CD4-positive, alpha-beta T cell treated with Interleukin-4 for 4 hours (primary cell): ENCODE measurements at places on chromosomes 4 and X.
A peak's percentile ranks its signal among the peaks of the same experiment; 100 is the strongest.

DNA sequence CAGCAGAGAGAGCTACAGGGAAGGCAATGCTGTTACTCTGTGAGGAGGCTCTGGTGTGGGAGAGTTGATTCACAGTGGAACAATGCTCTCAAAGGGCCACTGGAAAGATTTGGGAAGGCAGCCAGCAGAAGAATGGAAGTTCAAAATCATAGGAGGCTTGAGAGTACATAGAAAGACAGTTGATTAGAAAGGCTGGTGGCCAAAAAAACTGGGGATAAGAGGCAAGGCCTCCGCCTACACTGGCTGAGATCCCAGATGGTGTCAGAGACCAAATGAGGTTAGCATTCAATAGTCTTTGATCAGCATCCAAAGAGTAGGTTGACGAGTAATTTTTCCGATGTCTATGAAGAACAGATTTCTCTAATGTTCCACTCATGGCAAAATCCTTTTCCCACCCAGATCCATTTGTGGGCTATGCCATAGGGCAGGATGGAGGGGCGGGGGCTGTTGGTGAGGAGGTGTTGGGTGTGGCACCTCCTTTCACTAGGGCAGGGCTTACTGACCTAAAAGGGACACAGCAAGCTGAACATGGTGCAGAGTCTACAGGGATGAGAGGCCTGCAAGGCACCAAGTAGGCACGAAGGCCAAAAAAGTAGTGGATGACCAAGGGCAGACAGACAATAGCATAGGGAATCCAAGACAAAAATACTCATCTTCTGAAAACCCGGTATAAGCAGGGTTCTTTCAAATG is 15.1 kb downstream of the TEC start:
- DNase-seq, result no peak

DNA sequence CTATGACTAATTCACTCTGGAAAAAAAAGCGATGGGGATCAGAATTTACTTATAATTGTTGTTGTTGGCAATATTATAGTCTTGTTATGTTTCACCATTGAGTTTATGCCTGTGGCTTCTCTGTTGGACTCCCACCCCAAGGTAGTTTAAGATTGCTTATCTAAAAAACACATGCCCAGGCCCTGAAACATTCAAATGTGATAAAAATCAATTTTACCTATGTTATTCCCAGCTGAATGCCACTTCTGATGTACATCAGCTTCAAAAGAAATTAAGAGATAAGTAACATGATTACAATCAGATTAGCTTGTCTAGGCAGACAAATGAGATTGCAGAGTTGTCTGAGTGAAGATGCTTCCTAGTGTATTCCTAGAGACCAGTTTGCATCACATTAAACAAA is 484.7 kb downstream of the PCDH7 start:
- DNase-seq, result no peak

DNA sequence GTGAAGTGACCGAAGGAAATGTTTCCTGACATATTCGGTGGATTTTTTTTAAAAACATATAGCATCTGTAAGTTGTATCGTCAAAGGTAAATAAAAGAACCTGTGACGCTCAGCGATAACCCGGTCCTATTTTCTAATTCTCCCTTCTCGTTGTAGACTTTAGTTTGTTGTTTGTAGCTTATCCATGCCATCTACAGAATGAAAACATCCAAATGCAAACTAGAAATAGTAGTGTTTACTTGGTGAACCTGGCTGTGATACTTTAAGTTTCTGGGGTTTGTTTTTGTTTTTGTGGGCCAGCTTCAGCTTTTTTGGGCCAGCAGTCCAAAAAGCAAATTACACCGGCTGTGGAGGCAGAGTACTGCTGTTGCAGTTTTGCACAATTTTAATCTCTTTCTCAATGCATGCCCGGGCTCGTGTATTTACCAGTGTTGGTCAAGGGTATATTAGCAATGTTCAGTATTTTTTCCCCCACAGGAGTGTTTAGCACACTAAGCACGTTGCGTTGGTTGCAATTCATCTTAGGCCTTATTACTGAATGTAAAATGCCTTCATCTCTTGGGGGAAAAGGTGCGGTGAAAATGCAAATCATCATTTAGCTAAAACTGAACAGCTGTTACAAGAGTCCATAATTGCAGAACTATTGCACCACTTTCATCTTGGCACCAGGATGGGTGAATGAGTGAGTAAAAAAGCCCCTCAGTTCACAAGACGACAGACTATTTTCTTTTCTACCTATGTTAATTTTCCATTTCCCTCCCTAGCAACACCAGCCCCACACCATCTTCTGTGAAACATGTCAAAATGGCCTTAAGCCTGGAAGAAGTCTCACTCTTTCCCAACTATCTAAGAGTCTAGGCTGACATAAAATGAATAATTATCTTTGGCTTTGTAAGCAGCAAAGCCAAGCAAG is 1.7 kb upstream of the CNOT6L start:
- DNase-seq, result no peak

DNA sequence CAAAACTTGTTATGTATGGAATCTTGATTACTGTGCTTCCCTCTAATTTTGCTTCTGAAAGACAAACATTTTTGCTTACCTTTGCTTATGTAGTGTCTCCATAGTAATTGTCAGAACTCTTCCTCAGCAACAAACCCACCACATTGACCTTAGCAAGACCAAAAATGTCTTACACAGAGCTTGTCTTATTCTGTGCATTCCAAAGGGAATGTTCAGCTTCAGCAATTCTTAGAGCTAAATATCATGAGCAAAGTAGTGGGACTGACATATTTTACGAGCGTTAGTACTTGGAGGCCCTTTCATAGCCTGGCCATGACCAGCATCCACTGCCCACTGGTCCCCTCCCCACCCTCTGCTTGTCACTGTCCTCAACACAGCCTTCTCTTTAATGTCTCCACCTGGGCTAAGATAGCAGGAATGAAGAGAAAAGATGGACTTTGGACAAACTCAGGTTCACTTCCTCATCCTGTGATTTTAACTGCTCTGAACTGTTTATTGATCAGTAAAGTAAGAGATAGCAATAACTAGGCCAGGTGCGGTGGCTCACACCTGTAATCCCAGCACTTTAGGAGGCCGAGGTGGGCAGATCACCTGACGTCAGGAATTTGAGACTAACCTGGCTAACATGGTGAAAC is 15.5 kb upstream of the SH3D19 start:
- DNase-seq, result no peak

GRCh38 chrX:121169099-121170035 is 122.0 kb downstream of the GLUD2 start:
- DNase-seq, result no peak

GRCh38 chr4:29309050-29309449 is 1411.1 kb upstream of the PCDH7 start:
- no peak for DNase-seq

DNA sequence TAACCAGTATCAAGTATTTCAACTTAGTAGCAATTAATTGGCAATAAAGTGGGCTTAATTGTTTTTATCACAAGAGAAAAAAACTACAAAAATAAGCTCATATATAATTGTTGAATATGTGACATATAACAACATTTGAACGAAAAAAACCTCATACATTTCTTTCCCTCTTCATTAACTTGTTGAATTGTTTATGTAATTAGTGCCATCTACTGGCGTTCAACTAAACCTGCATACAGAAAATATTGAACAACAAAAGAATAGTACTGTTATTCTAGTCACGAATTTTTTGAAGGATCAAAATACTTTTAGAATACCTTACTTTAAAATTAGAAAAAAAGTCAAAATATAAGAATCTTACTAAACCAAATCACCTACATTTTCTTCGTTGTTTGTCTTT is 586.5 kb upstream of the FTHL17 start:
- DNase-seq, result no peak

GRCh38 chr4:47572981-47573380 is 87.9 kb downstream of the ATP10D start:
- DNase-seq, result no peak

- no peak for DNase-seq
These were observed 136.2 kb downstream of the PALLD start for GRCh38 chr4:168633064-168633463.

DNA sequence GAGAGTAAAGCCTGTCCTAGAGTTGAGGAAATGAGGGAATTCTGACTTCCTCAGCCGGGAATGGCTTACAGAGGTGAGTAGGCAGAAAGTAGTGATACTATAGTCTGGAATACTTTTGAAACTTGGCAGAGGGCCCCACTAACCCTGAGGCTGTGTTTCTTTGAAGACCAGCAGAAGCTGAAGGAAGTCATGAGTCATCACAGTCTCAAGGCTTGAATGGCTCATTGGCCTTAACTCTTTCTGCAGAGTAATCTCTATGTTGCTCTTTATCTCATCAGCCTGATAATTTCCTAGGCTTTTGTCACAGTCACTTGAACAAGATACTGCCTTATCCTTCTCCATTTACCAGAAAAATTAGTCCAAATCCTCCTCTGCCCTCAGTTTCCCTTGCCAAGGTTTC is 80.8 kb downstream of the ANKRD50 start:
- no peak for DNase-seq

DNA sequence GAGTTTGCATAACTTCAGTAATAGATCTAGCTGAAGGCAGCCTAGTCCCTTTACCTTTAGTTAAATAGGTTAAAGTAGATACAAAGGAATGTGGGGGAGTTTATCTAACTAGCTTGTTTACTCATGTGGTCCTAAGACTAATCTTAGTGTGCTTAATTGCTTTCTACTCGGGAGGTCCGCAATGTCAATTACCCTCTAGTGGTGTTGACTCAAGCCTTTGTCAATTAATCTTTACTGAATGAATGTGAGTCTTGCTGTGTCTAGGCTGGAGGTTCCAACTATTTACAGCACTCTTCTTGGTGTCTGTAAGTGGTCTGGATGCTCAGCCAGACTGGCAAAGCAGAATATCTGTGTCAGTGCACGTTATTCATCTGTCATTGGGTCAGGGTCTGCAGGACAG is 17.9 kb upstream of the YTHDC1 start:
- no peak for DNase-seq

DNA sequence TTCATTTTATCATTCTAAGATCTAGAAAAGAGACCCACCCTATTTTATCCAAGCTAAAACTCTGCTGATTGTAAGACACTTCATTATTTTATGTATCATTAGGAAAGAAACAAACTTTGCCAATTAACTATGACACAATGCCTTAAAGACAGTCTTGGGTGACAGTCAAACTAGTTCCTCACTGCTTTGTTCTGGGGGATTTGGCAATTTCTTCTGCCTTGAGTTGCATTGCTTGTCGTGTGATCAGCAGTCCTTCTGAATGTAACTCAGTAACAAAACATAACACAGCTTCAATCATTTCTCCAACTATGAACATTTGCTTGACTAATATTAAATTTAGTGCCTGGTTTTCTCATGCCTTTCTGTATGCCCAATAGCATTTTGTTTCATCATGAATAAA is 577.9 kb upstream of the DIPK2B start:
- no peak for DNase-seq

DNA sequence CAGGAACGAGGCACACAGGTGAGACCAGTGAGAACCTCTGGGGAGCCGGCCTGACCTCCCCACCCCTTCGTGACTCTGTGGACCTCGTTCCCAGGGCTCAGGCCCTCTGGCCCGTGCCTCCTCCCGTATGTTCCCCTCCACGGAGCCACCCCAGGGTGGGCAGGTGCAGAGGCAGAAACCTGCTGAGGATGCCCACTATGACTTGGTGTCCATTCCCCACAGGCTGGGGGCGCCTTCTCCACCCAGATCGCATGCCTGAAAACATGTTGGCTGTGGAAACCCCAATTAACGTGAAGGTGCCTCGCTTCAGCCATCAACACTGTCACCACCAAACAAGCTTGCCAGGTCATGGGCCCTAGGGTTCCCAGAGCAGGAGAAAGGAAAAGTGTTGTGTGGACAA is 27.0 kb downstream of the BLOC1S4 start:
- DNase-seq, result no peak

DNA sequence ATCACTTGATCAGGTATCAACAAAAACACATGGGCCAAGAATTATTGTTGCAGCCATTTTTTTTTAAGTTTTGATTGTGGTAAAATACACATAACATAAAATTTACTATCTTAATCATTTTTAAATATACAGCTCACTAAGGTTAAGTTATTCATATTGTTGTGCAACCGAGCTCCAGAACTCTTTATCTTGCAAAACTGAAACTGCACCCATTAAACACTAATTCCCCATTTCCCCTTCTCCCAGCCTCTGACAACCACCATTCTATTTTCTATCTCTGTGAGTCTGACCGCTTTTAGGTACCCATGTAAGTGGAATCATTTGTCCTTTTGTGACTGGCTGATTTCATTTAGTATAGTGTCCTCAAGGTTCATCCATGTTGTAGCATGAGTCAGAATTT is 126.2 kb upstream of the NDP start:
- no peak for DNase-seq

- DNase-seq, result no peak
These were observed 26.6 kb upstream of the C4orf50 start for GRCh38 chr4:6044805-6045204.

DNA sequence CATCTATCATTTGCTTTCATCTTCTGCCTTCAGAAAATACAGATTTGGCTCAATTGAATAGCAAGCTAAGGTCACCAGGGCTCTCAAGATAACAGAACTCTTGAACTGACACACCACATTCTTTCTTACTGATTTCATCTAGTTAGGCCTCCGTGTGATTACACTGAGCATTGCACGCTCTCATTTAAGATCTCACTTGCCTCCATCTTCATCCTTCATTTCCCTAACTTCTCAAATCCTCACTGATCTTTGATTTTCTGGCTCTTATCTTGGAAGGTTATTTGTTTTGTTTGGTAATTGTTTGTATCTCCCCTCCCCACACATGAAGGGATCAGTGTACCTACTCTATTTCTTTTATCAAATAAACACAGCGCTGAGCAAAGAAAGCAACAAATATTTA is 47.7 kb downstream of the MANBA start:
- DNase-seq, result no peak

- peak; percentile 43 for DNase-seq
These were observed 16.3 kb downstream of the KLF8 start for GRCh38 chrX:56248492-56248891.

- no peak for DNase-seq
These were observed 45.4 kb downstream of the FGFRL1 start for GRCh38 chr4:1056671-1057402.

DNA sequence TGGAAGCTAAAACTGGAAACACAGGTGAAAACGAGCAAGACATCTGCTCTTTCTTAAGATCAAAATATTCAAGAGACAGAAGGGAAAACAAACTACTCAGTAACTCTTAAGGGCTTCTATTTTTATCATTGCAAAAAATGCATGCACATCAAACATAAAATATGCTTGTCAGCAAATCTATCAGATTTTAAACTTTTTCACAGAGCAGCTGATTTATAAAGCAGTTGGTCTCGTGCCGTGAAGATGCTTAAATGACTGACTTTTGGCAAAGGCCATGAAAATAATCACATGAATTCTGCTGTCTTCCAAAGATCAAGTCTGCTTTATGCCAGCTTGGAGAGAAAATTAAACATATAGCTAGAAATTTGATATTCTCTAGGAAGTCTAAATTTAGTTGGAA is 482.1 kb upstream of the HS3ST1 start:
- no peak for DNase-seq
